ENCODE measurements at places on chromosomes 5 and 9.
A peak's percentile ranks its signal among the peaks of the same experiment; 100 is the strongest.

GRCh38 chr5:51810592-51810991, 427.3 kb downstream of the ISL1 start:
- DNase-seq, result no peak

- DNase-seq, result no peak
Measured at GRCh38 chr5:153546566-153546965, 56.1 kb downstream of the GRIA1 start.

DNA sequence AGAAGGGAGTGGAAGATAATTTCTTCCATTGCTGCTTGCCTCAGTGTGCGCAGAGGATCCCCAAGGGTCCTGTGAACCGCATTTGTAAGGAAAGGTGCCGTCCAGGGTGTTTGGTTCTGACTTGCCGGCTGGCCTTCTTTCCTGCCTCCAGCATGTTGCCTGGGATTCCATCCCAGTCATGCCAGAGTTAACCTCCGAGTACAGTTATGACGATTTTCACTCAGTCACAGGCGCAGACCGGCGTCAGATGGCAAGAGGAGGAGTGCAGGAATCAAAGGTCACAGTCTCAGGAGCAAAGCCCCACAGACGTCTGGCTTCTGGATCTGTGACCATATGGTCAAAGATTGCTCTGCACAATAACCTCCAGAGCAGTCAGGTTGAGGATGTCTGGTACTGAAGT, 5.9 kb upstream of the GADD45G start:
- no peak for DNase-seq

DNA sequence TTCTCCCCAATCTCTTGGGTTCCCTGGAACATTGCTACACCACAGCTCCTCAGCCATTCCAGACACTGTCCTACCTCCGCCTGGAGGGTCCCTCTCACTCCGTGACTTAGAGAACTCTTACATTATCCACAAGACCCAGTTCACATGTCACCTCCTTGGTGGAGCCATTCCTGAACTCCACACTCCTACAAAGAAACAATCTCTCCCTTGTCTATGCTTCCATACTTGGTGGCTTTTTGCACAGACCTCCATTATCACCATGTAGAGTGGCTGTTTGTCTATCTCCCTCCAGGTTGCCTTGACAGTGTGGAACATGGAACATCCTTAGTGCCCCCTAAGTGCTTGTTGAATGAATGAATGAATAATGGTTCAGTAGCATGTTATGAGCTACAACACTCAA, 105.9 kb downstream of the PAX5 start:
- DNase-seq, result peak; percentile 39

DNA sequence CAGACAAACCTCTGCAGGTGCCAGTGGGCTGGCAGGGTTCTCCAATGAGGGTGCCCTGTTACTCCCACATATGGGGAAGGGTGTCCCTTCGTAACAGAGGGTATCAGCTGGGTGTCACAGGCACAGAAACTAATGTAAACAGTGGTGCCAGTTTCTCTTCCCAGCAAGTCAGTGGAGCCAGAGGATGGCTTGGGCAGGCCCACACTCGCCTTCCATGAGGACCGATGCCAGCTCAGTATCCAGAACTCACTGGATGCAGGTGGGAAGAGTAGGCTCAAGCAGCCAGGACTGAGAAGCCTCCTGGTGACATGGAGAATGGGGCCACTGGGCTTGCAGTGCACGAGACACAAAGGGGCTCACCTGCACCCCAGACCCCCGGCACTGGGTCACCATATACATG, 30.4 kb downstream of the FSTL4 start:
- no peak for DNase-seq

DNA sequence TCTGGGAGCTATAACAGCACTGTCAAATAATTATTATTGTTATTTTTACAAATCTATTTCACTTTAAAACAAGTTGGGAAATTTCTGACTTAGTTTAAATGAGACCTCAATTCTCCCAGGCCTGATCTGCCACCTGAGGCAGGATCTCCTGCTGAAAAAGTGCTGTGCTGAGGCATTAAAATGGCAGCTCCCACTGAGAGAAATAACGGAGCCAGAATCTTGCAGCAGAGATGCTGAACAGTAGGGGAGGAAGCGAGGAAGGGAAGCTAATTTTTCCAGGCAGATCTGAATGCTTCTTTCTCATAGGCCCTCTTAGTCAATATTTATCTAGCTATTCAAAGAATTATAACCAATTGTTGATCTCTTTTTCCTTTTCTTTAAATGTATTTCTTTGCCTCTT, 196.3 kb downstream of the ZNF462 start:
- no peak for DNase-seq

DNA sequence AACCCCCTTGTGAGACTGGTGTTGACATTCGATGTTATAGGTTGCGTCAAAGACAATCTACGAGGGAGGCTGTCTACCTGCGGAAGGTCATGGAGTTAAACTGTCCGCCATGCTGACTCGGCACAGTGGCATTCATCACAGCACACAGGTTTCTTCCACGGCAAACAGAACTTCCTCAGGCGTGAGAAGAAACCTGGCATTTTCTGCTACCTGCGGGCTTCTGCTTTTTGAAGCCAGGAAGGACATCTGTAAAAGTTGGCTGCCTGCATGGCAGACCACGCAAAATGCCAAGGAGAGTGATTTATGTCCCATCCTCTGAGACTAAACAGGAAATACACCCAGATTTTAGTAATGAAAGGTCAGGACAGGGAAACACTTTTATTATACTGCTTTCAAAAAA, 809.8 kb upstream of the NUDT12 start:
- no peak for DNase-seq

DNA sequence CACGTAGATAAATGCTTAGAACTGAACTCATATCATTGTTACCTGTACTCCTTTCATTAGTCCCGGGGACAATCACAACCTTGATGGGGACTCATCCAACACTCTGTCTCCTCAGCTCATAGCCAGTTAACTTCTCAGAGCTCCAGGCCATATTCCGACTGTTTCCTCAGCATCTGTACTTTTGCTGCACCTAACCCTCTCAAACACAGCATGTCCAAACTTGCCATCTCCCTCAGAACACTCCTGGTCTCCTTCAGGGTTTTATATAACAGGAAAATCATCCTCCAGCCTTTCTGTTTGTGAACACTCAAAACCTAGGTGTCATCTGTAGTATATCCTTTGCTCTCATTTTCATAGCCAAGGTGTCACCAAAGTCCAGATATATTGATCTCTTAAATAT, 150.5 kb downstream of the CDH6 start:
- no peak for DNase-seq

GRCh38 chr9:115138151-115138550, 20.2 kb upstream of the TNC start:
- no peak for DNase-seq

- DNase-seq, result no peak
Measured at GRCh38 chr5:132180134-132180745, 47.4 kb downstream of the P4HA2 start.

DNA sequence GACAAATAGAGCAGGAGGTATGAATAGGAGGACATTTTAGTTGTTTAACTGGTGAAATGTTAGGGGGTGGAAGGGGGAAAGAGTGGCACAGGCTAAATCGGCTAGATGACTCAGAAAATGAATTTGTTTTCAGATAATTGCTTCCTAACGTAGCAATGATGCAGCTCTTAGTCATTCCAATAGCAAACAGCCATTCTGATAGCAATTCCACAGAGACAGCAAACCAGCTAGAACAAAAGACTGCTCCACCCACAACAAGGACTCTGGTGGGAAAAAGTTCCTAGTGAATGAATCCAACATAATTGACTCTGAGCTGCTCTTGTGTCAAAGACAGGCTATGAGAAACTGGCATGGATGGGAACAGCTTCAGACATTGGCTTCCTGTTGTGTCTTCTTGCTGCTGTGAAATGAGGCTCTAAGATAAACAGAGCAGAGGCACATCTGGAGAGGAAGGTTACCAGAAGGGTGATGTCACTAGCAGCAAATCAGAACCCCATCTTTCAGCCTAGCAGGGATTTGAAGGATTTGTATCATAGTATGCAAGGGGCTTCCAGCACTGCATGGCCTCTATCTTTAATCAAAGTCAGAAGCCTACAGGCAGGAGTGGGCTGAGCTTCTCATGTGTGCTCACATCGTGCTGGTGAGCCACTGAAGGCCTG, 28.1 kb upstream of the F2RL1 start:
- no peak for DNase-seq

DNA sequence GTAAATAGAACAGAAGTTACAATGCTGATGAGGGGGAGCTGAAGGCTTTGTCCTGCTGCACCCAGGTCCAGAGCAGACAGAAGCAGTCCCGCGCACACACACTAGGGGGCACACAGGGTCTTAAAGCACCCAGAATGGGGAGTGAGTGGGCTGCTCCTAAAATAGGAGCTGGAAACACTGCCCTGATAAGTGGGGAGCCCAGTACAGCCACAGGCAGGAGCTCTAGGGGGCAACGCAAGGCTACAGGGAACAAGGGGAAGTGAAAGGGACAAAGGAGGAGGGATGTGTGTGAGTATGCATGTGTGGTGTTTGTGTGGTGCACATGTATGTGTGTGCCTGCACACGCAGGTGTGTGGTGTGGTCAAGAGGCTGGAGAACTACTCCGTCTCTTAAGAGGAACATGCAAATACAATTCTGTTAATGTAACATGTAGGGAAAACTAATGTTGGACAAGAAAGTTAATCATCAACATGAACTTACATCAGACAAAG, 191.5 kb downstream of the ROR2 start:
- DNase-seq, result no peak

DNA sequence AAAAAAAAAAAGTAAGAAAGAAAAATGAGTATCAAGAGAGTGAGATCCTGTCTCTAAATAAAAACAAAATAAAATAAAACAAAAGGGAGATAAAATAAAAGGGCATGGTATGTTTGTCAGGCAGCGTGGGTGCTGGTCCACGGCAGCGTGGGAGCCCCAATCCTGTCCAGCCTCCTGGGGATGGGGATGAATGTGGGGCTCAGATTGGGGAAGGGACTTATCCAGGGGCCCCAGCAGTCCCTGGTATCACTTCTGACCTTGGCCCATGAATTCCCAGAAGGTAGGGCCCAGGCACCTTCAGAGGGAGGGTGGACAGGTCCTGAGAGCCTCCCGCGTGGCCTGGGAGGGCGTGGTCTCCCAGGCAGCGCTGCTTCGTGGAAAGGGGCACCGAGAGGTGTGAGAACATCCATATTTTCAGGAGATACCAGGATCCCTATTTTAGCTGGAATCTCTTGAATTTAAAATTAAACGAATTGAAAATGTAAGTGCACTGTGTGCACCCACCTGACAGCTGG, 71.2 kb downstream of the ZNF354C start:
- DNase-seq, result no peak

DNA sequence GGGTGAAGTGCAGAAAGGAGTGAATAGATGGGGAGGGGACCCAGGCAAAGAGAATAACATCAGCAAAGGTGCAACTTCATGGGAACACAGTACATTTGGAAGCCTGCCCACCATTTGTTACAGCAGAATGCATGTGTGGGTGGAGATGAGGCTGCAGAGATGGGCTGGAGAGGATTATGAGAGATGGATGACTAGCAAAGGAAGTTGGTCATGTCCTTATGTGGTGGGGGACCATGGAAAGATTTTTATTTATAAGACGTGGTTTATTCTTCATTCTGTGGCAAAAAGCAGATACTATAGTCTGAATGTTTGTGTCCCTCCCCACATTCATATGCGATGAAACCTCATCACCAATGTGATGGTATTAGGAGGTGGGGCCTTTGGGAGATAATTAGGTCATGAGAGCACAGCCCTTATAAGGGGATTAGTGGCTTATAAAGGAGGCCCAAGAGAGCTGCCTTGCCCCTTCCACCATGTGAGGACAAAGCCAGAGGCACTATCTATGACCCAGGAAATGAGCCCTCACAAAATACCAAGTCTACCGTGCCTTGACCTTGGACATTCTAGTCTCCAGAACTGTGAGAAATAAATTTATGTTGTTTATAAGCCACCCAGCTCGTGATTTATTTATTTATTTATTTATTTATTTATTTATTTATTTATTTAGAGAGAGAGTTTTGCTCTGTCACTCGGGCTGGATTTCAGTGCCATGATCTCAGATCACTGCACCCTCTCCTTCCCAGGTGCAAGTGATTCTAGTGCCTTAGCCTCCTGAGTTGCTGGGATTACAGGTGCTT, 483.7 kb downstream of the RAB3C start:
- no peak for DNase-seq

GRCh38 chr5:8383616-8384015, 514.7 kb downstream of the MTRR start:
- no peak for DNase-seq

DNA sequence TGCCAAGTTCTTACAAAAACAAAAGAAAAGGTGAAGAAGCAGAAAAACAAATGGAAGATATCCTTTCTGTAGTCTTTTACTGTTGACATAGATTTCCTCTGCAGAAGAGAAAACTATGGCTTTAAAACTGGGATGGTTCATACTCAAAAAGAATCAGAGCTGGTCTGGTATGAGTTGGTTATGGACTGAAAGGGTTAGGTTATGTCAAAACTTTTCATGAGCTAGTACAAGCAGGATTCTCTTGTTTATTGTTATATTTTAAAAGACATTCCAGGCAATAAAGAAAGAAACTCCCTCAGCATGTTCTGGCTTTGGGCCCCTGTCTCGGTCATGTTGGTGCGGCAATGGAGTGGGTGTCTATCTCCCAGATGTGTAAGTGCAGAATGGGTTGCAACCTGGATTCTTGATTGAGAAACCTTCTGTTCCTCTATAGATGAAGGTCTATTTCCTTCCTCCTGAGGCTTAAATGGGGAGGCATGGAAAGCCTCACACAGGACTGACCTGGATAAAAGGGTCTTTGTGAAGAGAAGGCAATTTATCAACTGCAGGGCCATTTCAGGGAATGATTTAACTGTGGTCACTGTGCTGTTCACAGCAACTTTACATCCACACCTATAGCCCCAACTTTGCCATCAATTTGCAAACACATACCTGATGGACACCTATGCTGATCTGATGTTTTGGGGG, 209.6 kb upstream of the TNC start:
- DNase-seq, result no peak

DNA sequence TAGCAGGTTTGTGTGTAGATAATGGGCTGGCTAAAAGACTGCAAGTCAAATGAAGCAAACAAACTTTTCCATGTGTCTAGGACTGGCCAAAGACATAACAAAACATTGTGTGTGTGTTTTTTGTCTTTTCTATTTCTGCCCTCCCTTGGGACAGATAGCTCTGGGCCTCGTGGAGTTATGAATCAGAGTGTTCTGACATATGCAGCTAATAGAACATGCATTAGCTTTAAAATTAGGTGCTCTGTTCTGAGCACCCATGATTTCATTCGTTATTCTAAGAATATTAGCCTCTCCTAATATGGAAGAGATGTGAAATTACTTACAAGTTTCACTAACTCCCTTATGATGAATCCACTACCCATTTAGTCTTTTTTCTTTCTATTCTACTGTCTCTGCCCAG, 367.3 kb upstream of the PAPPA start:
- DNase-seq, result no peak

GRCh38 chr9:74953235-74953751, 581 bp upstream of the C9orf40 start:
- no peak for DNase-seq

DNA sequence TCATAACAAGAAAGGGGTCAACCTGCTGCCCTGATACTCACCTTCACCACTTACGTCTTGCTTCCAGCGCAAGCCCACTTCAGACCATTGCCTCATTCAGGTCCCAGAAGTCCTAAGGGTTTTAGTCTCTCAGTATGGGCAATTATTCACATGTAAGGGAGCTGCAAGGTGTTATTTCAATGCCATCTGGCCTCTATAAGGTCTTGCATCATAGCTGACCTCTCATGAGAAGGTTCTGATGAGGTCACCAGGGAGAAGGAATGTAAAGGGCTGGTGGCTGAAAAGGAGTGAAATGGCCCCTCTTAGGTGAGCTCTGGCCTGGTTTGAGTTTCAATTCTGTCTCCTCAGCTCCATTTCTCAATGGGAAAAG, 1.5 kb upstream of the MARCHF3 start:
- DNase-seq, result no peak

GRCh38 chr5:31798168-31798567, 159.2 kb downstream of the PDZD2 start:
- DNase-seq, result no peak

Data from NCI-H2029 treated with DMSO at 0.1 percent for 48 hours (cell line).